MM.1S (cell line): ENCODE measurements at places on chromosomes 12 and 14.
A peak's percentile ranks its signal among the peaks of the same experiment; 100 is the strongest.

DNA sequence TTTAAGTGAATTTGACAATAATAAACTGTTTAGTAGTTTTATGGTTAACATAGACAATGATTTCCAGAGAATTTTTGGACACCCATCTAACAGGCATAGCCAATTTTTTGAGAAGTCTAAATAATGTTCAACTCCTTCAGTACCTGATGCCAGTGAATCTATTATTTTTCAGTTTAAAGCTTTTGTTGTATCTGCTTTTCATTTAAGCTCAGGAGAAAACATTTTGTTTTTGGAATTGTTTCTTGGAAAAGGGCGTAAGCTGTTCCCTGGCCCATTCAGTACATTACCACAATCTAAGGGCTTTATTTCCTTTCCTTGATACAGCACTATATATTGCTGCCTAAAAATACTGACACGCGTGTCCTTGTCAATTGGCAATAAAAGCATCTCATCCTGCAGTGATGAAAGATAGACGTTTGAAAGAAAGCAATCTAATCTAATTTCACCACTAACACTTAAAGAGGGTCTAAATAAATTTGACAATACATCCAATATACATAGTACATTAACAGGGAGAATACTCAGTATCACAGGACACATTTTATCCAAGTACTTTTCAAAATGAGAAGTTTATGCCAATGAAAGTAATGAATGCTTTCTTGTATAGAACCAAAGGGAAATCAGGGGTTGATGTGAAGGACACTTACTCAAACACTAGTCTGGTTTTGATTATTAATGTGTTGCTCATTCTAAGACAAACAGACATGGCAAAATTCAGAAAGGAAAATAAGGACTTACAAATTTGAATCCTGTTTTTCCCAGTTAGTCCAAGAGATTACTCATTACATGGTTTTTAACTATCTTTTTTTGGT is 104.2 kb upstream of the LGR5 start:
- no peak for DNase-seq

- peak; percentile 32 for DNase-seq
Measured at GRCh38 chr12:19440019-19440858, 947 bp downstream of the AEBP2 start.

GRCh38 chr14:63852817-63853731 is at the start of gene SYNE2:
TSS of gene SYNE2 (plus strand) at chr14:63853004. CDS start at chr14:63909149, 56,145 bp downstream.
- DNase-seq, result peak; percentile 61

DNA sequence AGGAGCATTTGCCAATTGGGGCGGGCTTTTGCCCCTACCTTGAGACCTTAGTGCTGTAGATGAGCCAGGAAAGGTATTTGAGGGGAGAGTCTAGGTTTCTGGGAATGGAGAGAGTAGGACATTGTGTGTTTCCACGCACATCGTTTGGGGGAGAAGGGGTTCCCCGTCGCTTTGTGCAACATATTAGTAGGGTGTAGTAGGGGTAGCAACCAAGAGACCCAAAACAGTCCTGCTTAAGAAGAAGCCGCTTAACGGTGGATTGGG is 694 bp upstream of the PTGES3 start:
- DNase-seq, result no peak

DNA sequence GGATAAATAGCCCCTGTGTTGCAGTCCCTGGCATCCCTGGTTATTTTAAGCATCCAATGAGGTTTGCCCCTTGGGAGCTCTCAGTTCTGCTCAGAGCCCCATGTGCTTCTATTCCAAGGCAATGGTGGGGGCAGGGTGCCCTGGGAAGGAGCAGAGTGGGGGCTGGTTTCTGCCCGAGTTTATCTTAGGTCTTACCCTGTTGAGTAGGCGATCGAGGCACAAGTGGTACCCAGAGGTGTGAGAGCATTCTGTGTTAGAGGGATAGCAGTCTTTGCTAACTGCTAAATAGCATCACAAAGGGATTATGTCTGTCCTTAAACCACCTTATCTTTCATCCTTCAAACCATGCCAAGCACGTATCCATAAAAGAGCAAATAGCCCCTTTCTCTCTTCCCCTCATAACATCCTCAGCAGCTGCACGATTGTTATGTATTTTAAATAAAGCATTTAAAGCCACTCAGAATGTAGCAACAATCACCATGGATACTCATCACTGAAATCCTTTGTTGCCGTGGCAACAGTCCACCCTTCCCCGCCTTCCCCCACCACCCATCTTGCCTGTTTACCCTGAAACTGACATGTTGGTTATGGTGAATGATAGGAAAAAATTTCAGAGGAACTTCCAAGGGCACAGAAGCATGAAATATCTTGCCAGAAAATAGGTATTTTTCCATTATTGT is 139.3 kb downstream of the PTPN11 start:
- DNase-seq, result no peak

DNA sequence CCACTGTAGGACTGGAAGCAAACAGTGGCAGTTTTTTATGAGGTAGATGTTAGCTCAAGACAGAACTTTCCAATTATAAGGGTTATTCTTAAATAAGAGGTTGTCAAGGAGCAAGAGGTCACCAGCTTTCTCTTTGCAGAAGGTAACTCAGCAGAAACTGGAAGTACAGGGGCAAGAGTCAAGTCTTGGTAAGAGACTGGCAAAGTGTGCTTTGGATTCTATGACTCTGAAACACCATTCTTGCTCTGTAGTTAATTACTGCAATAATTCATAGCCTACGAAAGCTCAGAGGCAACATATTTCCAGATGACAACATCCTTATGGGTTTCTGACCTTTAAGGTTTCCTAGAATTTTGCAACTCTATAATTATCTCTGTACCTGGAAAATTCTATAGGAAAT is 51.3 kb downstream of the RMST start:
- DNase-seq, result no peak

DNA sequence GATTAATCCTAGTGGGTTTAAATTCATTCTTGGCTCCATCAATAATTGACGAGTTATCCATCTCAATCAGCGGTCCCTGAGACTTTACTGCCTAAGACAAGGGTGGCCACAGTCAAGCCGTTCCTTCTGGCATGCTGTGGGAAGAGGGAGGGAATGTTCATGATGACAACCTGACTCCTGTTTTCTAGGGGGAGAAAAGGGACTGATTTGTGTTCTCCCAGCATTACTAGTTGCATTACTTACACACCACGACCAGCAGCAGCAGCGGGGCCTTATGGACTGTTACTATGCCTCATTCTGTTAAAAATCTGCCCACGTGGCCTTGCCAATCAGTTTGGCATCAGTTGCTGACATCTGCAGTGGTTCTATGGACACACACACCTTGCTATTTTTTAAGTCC is 29.9 kb downstream of the PLEKHG7 start:
- no peak for DNase-seq

DNA sequence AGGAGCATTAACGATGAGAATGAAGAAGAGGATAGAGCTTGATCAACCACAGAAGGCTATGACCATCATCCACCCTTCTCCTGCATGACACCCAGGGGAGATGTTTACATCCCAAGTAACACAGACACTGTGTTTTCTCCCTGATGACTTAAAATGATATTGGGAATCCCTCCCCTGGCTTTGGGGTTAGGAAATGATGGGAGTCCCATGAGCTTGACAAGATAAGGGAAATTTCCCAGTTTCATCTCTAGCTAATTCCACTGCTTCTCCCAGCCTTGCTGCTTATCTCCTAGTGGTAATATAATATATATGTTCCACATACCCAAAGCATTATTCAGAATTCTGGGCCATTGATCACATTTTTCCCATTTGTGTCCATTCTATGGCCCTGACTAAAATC is 4.0 kb upstream of the OR6S1 start:
- no peak for DNase-seq

DNA sequence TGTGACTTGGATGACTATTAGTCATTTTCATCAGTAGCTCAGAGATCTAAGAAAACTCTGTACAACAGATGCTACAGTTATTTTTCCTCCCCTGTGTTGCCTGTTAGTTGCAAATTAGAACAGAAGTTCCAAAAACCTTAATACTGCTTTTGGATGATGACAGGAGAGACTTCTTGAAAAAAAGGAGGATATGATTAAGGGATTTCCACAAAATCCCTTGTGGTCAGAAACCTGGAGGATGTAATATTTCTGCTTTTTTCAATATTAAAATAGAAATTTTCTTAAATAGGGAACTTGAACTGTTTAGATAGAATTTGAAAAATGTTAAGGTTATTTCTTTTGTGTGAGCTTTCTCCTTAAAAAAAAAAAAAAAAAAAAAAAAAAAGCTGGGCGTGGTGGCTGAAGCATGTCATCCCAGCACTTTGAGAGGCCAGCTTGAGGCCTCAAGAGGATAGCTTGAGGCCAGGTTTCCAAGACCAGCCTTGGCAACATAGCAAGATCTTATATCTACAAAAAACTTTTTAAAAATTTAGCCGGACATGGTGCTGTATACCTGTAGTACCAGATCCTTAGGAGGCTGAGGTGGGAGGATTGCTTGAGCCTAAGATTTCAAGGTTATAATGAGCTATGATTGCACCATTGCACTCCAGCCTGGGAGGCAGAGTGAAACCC is 14.1 kb downstream of the CMAS start:
- no peak for DNase-seq
